Transverse colon (tissue), 4 donors: ENCODE measurements at places on chromosomes 3 and 15.
A peak's percentile ranks its signal among the peaks of the same experiment; 100 is the strongest.

DNA sequence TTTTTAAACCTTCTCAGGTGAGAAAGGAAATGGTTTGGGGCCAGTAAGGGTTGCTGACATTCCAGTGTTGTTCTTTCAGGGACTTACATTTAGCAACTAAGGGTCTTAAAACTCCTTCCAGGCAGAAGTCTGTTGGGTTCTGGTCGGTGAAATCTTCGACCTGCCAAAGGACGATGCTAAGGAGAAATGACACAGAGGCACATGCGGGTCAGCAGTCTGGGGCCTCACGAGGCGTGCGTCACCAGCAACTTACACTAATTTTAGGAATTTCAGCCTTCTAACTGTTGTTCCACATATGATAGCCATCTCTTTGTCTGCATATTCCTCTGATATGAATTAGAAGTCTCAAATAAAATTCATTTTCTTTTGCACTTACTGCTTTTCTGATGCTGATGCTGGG lies 64.1 kb upstream of the TMEM108 start:
- DNase-seq, result no peak

- no peak for DNase-seq
Measured at GRCh38 chr3:134630506-134630905, 20.3 kb downstream of the KY start.

DNA sequence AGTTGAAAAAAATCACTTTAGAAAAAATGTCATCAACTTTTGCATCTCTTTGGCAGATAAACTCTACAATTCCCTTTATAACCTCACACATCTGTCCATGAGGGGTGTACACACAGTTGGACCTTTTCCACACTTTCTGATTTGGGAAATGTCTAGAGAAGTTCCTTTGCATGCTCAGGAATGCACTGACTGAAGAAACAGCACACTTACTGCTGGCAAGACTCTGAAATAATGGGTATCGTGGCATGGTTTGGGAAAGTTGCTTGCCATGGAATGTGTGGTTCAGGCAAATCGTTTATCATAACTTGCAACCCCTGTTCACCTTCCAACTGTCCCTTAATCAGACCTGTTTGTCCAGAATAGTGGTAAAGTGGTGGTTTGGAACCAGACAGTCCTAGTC lies 135.3 kb upstream of the TGFBR2 start:
- DNase-seq, result no peak

- DNase-seq, result no peak
Measured at GRCh38 chr3:45064512-45065372, 38.6 kb downstream of the CLEC3B start.

GRCh38 chr15:49215768-49216739 lies 46.0 kb downstream of the GALK2 start:
- peak; percentile 11 for DNase-seq

DNA sequence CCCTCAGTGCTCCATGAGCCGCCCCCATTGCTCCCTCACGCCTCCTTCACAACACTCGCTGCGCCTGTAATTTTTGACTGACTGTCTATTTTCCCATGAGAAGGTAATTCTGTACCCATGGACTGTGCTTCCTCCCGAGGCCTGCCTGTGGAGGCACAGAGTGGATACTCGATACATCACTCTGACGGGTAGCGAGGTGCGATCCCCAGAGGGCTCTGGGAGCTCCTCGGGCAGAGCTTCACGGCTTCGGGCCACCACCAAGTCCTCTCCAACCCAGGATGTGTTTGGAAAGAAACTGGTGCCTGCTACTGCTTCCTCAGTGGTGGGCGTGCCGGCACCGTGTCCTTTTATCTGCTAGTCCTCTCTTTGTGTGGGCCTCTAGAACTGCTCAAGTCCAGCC lies 108.6 kb upstream of the DLG1 start:
- no peak for DNase-seq

DNA sequence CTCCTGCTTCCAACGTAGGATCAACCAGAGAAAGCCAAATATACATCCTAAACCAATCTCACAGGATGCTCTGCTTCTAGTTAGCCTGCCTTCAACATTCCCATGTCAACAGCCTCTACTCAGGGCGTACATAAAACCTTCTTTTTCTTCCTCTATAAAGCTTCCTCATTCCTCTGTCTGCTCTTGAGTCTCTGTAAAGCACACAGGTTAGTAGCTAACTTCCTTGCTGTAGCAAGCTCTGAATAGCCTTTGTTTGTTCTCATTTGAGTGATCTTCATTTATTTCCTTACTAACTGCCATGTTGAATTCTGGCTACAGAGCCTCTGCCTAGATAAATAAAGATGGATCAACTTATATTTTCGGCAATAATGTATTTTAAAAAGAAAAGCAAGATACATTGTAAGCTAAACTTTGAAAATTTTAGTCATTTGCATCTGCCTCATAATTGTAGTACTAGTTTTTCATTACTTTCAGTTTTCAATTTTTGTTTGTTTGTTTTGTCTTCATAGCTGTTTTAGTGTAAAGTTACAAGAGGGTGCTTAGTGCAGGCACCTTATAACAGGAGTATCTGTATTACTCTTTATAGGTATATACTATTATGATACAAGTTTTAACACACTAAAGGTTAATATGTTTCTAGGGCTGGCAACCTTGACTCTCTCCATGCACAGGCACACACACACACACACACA lies 498.2 kb downstream of the PYDC2 start:
- DNase-seq, result no peak

- no peak for DNase-seq
Measured at GRCh38 chr3:14340960-14341708, 61.3 kb upstream of the SLC6A6 start.

- no peak for DNase-seq
Measured at GRCh38 chr15:59002418-59002859, 15.0 kb downstream of the RNF111 start.

DNA sequence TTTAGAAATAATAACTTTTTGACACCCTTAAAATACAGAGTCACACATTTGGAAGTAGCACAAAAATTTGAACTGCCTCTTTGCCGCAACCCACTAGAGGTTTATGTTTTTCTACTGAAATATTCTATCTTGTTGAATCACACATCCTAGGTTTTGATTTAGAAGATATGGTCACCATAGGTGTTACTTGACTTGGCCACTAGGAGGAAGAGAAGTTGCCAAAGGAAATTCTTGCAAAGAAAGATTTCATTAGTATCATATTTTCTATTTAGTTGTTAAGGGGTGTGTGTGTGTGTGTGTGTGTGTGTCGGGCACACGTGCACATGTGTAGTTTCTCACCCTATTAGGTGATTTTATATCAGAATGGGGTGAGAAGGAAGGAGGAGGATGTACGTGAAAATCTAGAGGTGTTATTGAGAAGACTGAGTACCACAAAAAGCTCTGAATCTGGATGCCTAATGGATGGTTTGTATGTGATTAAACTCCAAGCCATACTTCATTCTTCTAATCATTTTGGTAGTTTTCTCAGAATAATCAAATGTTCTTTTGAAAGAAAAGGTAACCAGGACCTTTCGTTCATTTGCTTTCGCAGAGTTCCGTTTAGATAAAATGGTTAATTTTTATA lies 31.5 kb downstream of the ZFAND6 start:
- no peak for DNase-seq

DNA sequence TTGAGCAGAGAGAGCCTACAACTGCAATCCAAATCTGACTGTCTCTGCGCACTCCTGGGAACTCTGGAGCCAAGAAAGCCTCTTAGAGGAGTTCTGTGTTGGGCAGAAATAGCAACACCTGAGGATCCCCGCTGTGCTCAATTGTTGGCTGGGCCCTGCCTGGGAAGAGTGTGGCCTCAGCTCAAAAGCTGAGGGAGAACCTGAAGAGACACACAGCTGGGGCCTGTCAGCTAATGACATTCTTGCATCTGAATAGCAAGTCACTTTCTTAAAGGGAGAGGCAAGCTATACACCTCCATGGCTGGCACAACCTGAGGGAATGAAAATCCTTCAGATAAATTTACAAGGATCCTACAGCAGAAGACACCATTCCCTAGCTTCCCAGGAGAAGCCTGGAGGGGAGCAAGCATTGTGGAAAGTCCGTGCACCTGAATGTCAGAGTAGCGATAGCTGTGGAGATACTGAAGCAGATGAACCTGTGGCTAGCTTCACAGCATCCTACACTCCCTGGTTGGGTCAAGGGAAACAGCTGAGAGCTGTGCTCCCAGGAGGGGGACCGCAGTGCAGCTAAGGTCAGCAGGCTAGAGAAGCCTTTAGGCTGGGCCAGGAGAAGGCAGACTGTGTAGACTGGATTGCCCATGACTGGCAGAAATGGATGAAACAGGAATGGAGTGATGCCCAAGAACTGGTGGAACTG lies 159.9 kb upstream of the PFN2 start:
- no peak for DNase-seq

DNA sequence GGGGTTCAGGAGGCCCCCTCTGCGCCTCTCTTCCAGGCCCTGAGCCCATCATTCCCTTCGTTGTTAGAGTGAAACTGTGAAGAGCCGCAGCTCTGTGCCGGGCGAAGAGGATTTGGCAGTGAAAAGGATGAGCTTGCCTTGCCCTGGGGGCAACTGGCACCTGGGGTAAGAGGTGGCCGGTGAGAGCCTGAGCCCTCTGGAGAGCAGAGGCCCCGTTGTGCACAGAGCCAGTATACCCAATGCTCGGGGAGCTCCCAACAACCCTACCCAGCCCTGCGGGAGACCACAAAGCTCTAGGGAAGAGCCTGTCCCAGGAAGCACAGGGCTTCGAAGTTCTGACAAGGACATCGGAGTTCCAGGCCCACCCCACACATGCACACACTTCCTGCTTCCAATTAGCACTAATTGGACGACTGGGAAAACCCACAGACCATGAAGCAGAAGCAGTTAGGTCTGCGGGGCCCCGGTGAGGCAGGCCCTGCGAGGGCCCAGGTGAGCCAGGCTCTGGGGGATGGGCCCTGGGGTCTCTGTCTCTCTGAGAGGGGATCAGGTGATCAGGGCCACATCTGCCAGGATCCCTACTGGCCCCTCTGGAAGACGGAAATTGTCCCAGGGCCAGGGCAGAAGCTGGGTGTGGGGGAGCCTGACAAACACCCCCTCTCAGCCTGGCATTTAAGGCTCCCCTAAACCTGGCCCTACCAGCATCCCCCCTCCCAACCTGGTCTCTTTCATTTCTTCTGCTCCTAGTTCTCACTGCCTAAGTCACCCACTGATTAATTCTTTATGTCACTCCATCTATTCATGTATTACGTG lies 27.9 kb upstream of the SFMBT1 start:
- no peak for DNase-seq

DNA sequence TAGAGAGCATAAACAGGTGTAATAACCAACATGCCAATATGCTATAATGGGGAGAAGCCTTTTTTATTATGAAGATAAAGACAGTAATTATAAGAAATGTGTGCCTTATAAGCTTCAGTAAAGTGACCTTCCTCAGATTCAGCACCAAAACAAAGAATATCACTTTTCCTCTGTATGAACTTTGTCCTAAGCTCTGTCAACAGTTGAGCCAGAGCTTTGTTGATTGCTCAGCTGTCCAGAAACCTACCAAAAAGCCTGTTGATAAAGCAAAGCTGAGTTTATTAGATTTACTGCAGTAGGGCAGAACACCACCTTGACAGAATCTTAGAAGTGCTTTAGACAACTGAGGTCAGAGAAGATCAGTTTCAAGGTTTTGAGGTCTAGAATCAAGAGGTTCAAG lies 635.3 kb downstream of the EDEM1 start:
- no peak for DNase-seq

DNA sequence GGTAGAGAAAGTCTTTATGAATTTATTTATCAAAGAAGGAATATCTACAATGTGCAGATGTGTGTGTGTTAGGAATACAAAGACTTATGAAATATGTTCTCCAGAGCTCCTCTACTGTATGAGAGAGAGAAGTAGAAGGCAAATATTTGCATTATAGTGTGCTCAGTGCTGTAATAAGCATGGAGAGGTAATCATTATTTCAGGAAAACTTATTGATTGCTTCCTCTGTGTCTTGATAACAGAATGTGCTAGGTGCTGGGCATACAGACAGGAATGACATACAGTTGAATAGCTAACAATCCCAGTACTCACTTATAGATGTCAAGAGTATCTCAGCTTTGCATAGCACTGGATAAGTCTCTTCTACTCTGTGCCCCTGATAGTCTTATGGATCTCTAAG lies 30.2 kb downstream of the ATG7 start:
- DNase-seq, result no peak

GRCh38 chr15:52394118-52394517 lies 98.5 kb upstream of the MYO5C start:
- no peak for DNase-seq

DNA sequence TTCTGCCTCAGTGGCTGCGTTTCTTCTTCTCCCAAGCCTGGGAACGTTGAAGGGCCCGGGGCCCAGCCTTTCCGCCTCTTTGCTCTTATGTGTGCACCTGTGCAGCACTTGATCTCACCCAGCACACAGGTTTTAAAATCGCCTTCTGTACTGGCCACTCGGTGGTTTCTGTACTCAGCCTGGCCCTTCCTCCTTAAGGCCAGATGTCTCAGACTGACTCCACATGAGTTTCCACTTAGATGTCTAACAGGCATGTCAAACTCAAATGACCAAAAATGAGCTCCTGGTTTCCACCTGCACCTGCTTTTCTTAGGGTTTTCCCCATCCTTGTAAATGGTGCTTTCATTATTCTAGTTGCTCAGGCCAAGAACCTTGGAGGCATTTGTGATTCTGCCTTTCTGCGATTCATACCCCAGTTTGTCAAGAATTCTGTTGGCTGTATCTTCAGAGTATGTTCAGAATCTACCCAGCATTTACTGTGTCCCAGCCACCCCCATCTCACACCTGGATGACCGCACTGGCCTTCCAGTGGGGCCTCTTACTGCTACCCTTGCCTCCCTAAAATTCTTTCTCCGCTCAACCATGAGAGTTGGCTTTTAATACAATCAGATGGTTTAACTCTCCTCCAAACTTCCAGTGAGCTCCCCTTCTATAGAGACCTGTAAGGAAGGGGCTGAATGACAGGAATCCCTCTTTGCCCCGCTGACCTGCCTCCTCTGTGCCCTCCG lies 2.2 kb upstream of the TRAK1 start:
- no peak for DNase-seq

DNA sequence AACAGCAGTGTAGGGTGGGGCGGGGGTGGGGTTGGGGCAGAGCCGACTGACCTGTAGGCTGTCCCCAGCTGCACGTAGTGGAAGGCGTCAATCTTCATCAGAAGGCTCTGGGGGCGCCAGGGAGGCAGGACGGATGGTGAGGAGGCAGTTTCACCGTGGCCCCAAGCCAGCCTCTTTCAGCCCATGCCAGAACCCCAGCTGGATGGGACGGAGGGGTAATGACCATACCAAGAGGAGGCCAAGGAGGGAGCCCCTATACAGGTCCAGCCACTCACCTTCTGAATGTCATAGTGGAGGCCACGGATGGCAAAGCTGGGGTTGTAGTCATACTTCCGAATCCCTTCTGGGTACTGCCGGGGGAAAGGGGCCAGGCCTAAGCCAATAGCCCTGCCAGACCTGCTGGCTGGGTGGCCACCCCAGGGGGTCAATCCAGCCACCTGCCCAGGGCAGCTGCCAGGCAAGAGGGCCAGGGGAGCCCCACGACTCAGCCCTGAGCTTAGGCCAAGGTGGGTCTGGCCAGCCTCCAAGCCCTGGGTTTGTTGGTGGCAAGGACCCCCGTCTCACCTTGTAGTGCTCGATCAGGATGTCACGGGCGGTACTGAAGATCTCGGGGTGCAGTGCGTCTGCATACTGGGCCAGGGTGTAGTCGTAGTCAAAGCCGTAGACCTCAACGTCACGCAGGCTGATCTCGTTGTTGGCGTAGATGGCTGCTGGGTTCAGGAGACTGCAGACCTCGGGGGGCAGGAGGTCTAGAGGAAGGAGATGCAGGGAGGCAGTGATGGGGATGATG lies 4.9 kb downstream of the NT5DC2 start:
- DNase-seq, result peak; percentile 6

- no peak for DNase-seq
Measured at GRCh38 chr15:41025393-41025792, 72.1 kb downstream of the CHAC1 start.

GRCh38 chr15:31214864-31215489 lies 111.7 kb upstream of the KLF13 start:
- peak; percentile 49 for DNase-seq

GRCh38 chr15:89115547-89115946 lies 27.3 kb downstream of the ABHD2 start:
- peak; percentile 74 for DNase-seq
